ENCODE measurements at places on chromosomes 7 and 10.

- DNase-seq: no peak
Measured at GRCh38 chr10:28118985-28119628, 120.2 kb upstream of the ODAD2 start.

- DNase-seq: no peak
Measured at GRCh38 chr7:44112231-44112996, 8.3 kb downstream of the AEBP1 start.

DNA sequence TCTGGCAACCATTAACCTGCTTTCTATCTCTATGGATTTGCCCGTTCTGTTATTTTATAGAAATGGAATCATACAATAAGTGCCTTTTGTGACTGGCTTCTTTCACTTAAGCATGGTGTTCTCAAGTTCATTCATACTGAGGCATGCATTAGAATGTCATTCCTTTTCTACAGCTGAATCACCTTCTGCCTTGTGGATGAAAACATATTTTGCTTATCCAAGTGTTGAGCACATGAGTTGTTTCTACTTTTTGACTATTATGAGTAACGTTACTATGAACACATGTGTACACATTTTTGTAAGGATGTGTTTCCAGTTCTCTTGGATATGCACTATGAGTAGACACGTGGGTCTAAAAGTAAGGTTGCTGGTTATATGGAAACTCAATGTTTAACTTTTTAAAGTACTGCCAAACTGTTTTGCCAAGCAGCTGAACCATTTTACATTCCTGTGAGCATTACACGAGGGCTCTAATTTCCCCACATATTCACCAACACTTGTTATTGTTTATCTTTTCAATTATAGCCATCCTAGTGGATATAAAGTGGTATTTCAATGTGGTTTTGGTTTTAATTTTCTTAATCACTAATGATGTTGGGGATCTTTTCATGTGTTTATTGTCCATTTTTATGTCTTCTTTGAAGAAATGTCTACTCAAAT is 241.3 kb downstream of the FANK1 start:
- no peak for DNase-seq

DNA sequence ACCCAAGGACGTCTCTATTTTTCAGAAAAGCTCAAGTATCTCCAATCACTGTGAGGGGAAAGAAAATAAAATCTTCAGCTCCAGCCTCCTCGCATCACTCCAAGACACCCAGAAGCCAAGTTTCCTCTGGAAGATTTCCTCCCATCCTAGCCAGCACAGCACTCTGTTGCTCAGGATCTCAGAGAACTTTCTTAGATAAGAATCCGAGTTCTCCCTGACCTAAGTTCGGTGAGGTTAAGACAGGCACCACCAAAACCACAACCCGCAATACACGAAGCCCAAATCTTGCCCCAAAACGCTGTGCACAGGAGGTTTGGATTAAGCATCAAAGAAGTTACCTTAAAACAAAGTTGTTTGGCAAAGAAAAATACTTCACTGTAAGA is 4.2 kb downstream of the FAM53B start:
- DNase-seq: no peak

- DNase-seq: no peak
Measured at GRCh38 chr7:74029991-74030415, 2.0 kb downstream of the ELN start.

DNA sequence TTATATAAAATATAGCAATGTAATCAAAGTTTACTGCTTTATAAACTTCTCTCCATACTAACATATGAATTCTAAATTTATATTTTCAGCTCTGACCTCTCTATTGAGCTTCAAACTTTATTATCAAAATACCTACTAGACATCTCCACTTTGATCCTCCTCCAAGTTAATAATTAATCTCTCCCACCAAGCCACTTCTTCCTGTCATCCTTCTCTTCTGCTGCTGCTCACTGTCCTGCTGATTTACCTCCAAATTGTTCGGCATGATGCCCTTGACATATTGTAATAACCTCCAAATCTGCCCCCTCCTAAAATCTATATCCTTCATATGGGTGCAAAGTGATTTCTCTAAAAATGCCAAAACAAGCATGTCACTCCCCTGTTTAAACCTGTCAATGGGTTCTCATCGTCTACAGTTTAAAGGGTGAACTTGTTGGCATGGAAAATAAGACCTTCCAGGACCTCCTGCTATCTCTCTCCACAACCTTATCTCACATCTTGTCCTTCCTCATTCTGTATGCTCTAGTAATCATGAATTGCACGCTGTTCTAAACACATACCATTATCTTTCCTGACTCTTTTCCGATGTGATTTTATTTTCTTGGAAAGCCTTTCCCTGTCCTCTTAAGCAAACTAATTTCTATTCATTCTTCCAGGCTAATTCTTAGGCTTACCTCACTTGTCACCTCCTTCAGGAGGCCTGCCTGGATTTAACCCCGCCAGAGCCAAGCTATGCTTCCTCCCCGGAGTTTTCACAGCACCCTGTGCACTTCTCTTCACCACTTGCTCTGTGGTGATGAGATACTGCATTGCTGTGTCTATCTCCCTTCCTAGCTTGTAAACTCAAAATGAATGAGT is 52.1 kb upstream of the STK17A start:
- no peak for DNase-seq

GRCh38 chr10:17742918-17743317 is 9.1 kb upstream of the TMEM236 start:
- peak; percentile 45 for DNase-seq

GRCh38 chr7:127940381-127941160 is 90.7 kb downstream of the LRRC4 start:
- DNase-seq: no peak

GRCh38 chr7:27614095-27614494 is 48.6 kb downstream of the HIBADH start:
- no peak for DNase-seq

DNA sequence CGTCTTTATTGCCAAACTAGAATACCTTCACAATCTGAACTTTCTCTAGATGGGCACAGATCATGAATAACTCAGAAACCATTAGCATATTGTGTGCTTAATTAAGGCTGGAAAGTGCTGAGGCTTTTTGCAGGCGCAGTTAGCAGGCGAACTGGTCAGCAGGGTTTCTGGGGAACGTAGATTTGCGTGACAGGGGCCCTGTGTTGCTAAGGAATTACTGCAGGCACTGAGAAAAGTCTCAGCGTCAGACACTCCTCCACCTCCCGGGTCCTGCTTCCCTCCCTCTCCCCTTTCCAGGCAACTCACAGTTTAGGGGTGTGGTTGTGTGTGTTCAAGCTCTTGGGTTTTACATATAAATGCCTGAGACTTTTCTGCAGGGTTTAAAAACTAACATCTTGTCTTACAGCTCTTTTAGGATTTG is 2.2 kb downstream of the MAP3K8 start:
- no peak for DNase-seq

DNA sequence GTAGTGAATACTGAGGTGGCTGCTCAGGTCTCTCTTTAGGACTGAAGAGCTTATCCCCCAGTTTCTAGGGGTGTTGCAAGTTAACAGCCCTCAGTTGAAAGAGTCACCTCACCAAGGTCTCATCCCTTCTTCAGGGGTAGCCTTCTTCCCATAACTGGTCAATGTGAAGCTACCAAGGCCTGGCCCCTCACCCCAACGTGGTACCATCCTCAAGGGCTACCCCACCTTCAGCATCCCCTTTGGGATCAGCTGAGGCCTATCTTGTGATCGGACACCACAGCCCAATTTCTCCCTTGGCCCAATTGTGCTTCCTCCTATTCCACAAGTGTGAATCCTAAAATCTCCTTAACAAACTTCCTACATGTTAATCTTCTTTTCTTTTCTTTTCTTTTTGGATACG is 289.5 kb upstream of the MKLN1 start:
- no peak for DNase-seq

DNA sequence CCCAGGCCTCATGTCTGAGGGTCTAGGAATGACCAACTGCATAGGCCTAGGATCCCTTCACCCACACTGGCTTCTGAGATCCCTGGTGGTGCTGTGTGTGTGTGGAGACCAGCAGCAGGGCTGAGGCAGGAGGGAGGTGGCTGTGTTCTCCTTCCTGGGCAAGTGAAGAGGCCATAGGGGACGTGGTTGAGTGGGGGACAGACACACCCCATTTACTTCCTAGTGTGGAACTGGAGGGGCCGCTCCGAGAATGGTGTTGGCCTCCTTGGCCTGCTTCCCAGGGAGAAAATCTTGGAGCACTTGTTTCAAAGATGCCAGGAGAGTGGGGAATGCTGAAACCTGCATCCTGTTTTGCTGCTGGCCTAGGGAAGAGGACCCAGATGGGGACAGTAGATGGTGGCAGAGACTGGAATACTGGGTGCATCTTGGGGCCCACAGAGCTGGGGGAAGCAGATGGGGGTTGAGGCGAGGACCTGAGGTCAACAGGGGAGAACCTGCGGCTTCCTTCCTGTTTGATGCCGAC is 19.1 kb downstream of the UBTD1 start:
- no peak for DNase-seq

GRCh38 chr7:17991866-17992648 is 35.6 kb downstream of the PRPS1L1 start:
- DNase-seq: no peak

DNA sequence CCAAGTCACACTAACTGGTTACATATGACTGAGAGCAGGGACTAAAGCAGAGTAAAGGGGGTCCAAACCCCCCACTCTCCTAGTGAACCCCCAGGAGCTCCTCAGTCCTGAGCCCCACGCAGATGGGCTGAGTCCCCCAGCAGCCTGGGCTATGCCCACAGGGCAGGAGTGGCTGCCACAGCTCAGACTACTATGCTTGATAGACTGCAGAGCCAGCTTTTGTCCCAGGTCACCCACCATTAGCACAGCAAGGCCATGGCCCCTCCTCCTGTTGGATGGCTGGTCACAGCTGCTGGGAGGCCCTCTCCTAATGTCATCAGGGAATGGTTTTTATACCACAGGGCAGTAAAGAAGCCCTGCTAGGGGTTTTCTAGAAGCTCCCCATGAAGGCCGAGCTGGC is 46.3 kb upstream of the FGFR2 start:
- DNase-seq: no peak

DNA sequence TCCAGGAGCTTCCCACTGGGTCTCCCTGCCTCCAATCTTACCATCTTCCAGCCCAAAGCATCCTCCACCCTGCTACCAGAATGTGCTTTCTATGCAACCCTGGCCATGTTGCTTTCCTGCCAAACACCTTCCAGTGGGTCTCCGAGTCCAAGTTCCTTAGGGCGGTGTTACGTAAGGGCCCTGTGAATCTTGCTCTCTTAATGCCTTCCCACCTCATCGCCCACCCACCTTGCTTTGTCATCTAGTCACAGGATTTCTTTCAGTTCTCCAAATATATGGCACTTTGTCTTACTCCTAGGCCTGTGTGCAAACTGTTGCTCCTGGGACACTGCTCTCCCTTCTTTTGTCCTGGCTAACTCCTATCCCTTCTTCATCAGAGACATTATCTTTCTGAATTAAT is 344.5 kb downstream of the RPS24 start:
- DNase-seq: no peak

DNA sequence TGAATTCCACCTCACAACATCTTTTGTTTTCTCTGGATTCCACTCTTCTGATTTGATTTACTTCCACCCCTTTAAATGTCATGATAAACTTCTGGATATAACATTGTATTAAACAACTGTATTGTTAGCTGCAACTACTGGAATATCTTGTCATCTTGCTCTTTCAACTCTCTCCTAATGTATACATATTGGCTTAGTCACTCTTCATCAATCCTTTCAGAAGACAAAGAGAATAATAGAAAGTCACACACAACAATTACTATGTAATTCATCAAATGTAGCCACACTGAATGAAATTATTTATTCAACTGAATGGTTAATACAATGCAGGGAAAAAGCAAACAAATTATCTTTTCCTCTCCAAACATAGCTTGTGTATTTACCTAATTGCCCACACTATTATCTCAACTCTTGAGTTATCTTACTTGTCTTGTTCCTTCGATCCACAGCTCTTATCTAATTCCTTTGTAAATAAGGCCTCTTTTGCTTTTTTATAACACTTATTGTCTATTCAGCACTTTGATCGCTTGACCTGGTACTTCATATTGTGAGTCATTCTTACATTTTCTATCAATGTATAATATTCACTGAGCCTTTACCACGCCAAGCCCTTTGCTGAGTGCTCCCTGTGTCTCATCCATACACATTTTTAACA is 16.7 kb downstream of the SEMA3A start:
- no peak for DNase-seq

- no peak for DNase-seq
Measured at GRCh38 chr7:46450886-46451285, 529.8 kb upstream of the IGFBP3 start.

GRCh38 chr7:120809260-120809659 is 48.7 kb downstream of the TSPAN12 start:
- DNase-seq: no peak

DNA sequence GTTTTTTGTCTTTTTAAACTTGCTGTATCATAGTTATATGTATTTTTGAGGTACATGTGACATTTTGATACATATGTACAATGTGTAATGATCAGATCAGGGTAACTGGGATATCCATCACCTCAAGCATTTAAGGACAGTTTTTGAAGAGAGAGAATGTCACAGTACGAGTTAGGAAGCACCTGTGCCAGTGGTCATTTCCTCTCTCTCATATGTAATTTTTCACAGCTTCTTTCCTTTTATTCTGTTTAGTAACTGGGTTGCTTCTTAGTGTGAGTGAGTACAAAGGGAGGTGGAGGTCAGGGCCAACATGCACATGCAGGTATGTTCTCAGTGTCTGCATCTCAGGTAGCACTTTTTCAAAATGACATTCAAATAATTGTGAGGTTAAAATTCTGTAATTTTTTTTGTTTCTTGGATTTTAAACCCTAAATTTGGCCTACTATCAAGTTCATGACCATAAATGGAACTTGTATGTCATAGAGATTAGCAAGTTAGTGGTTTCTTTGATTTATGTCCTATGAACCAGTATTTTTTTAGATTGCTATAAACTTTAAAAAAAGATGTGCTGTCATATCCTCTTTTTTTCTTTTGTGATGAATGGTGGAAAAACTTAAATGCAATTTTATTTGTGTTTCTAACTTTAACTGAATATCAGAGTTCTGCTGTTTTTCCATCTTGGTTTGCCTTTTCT is 42.7 kb downstream of the SNX10 start:
- DNase-seq: no peak

DNA sequence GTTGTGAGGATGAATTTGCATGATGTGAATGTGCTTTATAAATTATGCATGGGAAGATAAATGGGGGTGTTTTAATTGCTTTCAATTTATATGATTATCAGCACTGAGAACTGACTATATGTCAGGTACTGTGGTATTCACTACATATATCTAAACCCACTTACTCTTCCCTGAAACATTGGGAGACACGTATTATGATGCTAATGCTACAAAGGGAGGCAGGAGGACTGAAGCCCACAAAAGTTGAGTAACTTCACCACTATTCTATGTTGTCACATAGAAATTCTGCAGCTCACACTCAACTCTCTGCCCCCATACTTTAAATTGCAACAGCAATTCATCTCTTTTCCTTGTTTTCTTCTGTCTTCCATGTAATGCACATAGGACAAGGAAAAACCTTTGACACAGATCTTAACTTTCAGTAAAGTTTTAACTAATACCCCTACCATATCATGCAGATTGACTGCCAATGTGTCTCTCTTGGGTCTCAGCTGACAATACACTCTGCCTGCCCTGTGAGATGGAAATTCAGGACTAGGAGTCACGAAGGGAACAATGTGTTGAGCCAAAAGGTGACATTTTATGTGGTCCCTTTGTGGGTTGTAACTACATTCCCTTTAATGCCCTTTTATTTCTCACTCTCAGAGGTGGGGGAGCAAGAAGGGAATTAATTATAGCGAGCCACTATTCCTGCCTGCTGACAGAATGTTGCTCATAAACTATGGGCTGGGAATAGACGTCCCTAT is 691.0 kb upstream of the SORCS1 start:
- no peak for DNase-seq
